ENCODE measurements at places on chromosomes 1 and 21.
A peak's percentile ranks its signal among the peaks of the same experiment; 100 is the strongest.

DNA sequence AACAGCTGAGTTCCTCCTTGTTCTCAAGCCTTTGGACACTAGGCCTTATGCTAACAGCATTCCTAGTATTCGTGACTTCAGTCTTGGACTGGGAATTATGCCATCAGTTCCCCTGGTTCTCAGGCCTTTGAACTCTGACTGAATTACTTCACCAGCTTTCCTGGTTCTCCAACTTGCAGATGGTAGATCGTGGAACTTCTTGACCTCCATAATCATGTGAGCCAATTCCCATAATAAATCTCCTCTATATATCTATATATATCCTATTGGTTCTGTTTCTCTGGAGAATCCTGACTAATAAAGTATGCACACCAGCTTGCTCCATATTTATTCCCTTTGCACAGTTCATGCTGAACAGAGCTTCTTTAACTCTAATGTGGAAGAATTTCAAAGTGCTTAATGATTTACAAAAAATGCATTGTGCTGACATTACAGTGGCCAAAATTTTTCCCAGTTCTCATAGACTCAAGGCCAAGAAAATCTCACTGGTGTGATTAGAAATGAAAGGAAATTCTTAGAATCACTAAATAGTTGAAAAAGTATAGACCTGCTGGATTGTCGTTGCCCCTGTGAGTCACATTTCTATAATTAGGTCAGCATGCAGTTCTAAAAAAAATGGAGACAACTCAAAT lies 462.9 kb upstream of the ADAMTS5 start:
- DNase-seq = no peak

DNA sequence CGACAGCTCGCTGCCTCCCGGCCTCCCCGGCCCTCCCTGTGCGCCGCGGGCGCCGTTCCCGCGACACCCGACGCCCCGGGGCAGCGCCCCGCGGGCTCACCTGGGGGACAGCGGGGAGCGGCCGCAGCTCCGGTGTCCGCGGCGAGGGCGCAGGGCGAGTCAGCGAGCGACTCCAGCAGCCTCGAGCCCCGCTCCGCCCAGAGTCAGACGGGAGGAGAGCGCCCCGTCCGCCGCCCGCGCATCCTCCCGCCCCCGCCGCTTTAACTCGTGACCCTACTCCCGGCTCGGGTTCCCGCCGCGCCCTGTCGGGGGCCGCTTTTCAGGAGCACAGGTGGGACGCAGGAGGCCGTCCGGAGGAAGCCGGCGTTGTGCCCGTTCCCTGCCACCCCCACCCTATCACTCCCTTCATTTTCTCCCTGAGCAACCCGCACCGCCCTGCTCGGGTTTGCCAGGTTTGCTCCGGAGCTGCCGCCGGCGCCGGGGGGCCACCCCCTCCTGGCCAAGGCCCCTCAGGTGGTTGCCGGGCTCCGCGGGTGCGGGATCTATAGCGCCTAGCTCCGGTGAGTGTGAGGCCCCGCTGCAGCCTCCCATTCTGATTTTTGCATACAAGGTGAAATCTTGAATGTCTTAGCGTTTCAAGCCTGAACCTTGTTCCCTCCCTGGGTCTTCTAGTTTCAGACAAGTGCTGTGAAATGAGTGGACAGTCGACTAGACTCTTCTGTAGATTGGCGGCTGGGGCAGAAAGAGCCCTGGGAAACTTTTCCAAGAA lies at the start of gene MCOLN3:
TSS of gene MCOLN3 (minus strand) at position 205 of the 769 bp plus-strand sequence. CDS start 3,140 bp downstream, outside the sequence.
- DNase-seq = peak; percentile 32

- no peak for DNase-seq
These were observed 491.3 kb upstream of the VAMP3 start for GRCh38 chr1:7279769-7280168.

GRCh38 chr1:220769205-220769604 lies 17.5 kb upstream of the MTARC1 start:
- no peak for DNase-seq

- no peak for DNase-seq
These were observed 6.3 kb upstream of the ADAMTS5 start for GRCh38 chr21:26973226-26973625.

- DNase-seq = no peak
These were observed 385.8 kb upstream of the NFIA start for GRCh38 chr1:60696512-60696911.

DNA sequence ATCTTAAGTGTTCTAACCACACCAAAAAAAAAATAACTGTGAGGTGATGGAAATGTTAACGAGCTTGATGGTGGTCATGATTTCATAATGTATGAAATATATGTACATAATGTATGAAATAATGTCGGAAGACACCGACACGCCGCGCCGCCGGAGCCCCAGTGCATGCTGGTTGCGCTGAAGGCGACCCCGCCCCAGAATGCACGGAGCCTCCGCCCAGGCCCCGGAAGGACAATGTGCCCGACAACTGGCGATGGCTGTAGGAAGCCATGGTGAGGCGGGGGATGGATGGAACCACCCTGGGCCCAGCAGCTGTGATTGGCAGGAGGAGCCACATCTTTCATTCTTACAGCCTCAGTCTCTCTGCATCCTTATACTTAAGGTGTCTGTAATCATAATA lies 7.4 kb downstream of the OR2T10 start:
- no peak for DNase-seq

- DNase-seq = no peak
These were observed 31.6 kb downstream of the VWA5B1 start for GRCh38 chr1:20322081-20322824.

DNA sequence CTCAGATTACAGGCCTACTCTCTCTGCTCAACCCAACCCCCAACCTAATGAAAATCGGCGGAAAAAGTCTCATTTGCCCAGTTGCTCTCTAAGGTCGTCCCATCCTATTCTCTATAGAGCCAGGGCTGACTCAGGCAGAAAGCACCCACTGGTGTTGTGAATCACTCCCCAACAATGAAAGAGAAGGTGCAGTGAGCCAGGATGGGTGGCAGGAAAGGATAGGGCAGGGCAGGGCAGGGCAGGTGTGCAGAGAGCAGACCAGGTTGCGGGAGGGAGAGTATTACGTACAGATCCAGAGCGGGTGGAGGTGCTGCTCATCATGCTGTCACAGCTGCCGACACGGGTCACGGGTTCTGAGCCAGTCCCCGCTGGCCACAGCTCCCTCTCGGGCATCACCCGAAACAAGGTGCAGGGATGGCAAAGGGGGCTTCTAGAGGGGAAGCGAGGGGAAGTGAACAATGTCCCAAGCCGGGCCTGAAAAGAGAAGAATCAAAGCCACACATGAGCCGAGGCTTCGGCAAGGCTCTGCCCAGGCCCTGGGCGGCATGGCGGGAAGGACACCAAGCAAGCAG lies 5.3 kb downstream of the C1orf116 start:
- DNase-seq = no peak

GRCh38 chr1:25046194-25046532 lies 116.1 kb upstream of the RUNX3 start:
- no peak for DNase-seq

- DNase-seq = no peak
These were observed 9.8 kb downstream of the NHLH1 start for GRCh38 chr1:160376525-160377131.

- DNase-seq = no peak
These were observed 111.6 kb upstream of the GADD45A start for GRCh38 chr1:67573311-67573872.

DNA sequence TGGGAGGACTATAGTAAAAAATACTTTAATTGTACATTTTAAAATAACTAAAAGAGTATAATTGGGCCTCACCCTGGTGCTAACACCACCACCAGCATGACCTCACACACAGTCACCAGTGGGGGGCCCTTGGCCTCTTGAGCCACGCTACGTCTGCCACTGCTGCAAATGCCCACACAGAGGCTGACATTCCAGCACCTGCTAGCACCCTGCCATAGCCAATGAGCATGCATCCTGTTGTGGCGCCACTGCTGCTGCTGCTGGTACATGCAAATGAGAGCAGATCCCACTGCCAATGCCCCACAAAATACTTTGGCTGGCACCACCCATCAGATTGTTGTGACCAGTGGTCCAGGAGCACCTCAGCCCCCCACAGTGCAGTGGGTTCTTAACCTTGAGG lies 31.5 kb upstream of the TNR start:
- DNase-seq = no peak

- DNase-seq = no peak
These were observed 892 bp downstream of the TYW3 start for GRCh38 chr1:74733604-74734484.

DNA sequence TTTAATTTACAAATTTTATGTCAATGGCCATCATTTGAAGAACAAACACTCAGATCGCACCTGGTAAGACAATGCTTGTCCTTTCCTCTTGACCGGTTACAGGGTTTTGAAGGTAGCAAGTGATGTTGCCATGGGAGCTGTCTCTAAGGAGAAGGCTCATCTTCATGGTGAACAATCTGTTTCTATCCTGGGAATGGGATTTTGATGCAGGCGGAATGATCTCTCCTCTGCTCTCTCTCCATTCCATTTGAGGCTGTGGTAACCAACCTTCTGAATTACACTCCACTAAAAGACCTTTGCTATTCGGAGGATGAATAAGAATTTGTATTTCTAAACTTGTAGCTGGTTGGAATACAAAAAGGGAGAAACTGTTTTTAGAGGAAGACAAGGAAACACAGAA lies 57.9 kb upstream of the SLC5A9 start:
- DNase-seq = no peak

DNA sequence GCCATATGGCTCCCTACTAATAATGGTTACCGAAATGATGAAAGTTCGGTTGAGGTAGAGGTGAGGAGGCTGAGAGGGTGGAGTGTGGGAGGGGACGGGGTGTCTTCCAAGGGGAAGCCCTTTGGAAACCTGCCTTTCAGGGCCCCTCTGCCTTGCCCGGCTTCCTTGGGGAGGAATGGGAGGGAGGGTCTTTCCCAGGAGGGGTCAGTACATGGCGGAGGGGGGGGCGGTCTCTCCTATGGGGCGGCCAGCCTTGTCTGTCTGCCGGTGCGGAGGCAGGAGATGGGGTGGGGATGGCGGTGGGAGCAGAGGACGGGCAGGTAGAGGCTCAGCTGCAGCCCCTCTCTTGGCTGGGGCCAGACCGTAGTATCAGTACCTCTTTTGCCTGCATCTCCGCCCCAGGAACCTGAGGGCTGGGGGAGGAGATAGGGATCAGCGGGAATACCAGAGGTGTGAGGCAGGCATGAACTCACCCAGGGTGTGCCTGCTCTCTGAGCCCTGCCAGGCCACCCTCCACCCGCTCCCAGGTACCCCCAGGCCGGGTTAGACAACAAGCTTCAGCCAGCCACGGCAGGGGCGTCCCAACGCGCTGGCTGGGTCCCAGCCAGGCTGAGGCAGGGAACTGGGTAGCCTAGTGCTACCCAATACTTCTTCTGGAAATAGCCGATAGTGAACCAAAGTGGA lies 79.4 kb upstream of the POU3F1 start:
- DNase-seq = no peak
